ENCODE measurements at places on chromosomes 4 and X.

GRCh38 chrX:10110316-10110935 is 46.3 kb upstream of the CLCN4 start:
- no peak for DNase-seq

GRCh38 chrX:94057385-94057784 is 383.4 kb downstream of the FAM133A start:
- DNase-seq, result no peak

DNA sequence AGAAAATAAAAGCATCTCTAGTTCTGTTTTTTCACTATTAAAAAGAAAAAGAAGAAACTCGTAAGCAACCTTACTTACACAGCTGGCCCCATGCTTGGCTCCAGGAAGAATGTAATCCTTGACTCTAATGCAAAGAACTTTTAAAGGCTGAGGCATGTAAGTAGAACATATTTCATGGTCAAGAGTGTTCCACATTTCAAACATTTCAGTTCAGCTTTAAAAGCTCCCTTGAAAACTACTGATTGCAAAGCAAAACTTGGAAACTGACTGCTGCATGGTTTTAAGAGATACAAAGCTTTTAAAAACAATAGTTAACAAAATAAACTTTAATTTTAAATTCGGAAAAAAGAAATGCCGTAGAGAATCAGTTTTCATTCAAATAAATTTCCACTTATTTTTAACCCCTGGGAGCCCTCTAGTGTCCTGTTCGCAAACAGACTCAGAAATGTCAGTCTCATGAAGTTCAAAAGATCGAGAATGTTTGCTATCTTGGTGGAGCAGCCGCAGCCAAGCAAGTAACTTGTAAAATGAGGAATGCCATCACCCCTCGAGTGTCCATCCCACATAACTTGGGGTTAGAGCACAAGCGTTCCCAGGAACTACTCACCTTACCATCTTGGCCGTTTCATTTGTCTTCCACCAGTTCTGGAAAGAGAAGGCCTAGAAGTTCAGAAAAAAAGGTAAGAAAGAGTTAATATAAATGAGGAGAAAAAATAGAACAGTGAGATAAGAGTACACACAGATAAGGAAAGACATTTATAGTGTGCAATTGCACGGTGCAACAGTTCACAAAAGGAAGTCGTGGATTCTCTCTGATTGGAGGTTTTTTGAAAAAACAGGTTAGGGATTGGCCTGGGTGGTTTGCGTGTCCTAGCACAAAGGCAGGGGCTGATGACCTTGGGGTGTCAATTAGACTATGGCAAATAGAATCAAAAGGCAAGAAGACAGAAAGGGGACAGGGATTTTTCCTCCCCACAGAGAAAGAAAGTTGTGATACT is at the start of gene GASK1B:
Gene GASK1B (minus strand): TSS at position 765 of the 998 bp plus-strand sequence. CDS start 1,650 bp downstream, outside the sequence.
- no peak for DNase-seq

- no peak for DNase-seq
Observed at GRCh38 chrX:25048178-25048577, 32.4 kb upstream of the ARX start.

- DNase-seq, result no peak
Observed at GRCh38 chr4:79917246-79917645, 155.8 kb downstream of the ANTXR2 start.

DNA sequence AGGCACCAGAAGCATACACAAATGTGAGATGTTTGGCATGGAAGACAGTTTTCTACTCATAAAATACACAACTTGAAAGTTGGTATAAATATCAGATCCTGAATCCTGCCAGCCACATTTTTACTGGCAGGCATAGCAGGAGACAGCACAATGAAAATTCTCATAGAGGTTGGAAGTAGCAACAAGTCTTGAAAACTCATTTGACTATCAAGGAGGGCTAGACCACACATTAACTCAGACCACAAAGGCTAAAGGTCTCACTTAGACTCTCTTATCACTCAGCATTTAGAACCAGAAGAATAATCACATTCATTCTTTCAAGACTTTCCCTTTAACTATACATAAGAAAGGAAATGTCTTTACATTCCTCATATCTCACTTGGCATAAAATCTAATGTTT is 56.5 kb downstream of the SORBS2 start:
- no peak for DNase-seq

- no peak for DNase-seq
Observed at GRCh38 chr4:147361726-147362125, 119.2 kb upstream of the EDNRA start.

GRCh38 chrX:15855568-15856221 is 1.1 kb upstream of the AP1S2 start:
- no peak for DNase-seq

DNA sequence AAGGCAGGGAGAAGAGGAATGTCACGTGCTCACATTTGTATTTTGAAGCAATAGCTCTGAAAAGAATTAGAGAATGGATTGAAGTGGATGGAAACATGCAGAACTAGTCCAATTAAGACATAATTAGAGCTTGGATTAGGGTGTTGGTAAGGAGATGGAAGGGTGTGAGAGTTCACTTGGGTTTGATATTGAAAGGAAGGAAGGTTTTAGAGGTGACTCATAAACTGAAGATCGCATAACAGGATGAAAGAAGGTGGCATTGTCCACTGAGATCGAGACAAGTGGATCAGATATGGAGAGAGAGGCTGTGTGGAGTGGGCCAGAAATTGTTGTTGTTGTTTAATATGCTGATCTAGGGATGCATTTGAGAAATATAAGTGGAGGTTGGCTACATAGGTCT is 244.0 kb upstream of the SMIM31 start:
- DNase-seq, result no peak

GRCh38 chrX:68908071-68908470 is 79.2 kb downstream of the EFNB1 start:
- DNase-seq, result no peak

GRCh38 chr4:113114884-113115283 is 65.4 kb downstream of the ANK2 start:
- DNase-seq, result no peak

DNA sequence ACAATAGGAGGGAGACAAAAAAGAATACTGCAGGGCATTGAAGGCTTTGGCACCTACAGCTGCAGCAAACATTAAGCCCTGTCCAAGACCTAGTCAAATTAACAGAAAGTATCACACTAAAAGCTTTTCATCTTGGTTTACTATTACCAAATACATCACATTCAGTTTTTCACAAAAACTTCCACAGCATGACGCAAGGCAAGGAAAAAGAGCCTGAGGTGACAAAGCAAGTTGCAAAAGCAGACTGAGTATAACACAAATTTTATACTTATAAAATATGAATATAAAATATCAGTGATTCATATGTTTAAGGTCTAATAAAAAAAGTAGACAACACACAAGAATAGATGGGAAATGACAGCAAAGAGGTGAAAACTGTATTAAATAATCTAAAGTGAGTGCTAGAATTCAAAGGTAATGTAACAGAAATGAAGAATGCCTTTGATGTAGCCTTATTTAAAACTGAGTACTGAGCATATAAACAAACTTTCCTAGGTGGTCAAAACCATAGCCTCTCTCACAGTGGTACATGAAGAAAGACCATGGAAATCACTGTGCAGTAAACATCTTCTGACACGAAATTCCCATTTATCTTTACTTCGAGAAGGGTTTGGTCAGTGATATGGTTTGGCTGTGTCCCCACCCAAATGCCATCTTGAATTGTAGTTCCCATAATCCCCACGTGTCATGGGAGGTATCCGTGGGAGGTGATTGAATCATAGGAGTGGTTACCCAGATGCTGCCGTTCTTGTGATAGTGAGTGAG is 27.7 kb upstream of the MAGEA11 start:
- DNase-seq, result no peak

- DNase-seq, result no peak
Observed at GRCh38 chr4:61992351-61992750, 792.2 kb downstream of the ADGRL3 start.

DNA sequence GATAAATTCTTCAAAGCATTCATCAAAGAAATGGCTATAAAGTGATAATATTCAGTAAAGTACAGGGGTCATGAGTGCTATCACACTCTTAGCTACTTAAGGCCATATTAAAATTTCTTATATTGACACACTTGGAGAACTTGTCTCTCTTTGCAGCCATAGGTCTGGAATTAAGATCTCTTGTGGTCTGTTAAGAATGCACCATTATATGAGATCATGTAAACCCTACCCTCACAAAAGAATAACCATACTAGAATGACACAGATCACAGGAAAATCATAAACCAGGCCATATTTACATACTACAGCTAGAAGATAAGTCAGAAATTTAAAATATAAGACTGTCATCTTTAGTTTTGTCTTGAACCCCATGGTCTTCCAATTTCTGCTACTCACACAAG is 434.3 kb downstream of the PDGFC start:
- no peak for DNase-seq

DNA sequence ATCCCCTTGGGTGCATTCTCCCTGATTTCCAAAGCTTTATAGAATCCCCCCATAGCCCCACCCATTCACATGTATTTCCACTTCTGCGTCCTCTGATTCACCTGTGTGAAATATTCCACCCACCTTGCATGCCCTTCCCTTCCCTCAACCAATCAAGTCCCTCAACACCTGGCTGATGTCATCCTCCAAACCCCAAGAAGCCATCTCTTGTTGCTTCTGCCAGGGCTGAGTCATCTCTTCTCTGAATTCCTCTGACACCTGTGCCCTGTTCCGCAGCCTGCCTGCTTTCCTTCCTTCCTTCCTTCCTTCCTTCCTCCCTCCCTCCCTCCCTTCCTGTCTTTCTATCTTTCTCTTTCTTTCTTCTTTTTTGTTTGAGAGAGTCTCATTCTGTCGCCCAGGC is 9.9 kb downstream of the CRMP1 start:
- DNase-seq, result no peak

GRCh38 chr4:173731257-173731656 is 201.2 kb upstream of the HAND2 start:
- no peak for DNase-seq

- no peak for DNase-seq
Observed at GRCh38 chrX:123184219-123184865, at the start of gene GRIA3. TSS of gene GRIA3 (plus strand) at chrX:123184278. CDS start at chrX:123184536, 258 bp downstream.

- DNase-seq, result peak; percentile 30
Observed at GRCh38 chr4:127479031-127479622, 153.6 kb upstream of the INTU start.

DNA sequence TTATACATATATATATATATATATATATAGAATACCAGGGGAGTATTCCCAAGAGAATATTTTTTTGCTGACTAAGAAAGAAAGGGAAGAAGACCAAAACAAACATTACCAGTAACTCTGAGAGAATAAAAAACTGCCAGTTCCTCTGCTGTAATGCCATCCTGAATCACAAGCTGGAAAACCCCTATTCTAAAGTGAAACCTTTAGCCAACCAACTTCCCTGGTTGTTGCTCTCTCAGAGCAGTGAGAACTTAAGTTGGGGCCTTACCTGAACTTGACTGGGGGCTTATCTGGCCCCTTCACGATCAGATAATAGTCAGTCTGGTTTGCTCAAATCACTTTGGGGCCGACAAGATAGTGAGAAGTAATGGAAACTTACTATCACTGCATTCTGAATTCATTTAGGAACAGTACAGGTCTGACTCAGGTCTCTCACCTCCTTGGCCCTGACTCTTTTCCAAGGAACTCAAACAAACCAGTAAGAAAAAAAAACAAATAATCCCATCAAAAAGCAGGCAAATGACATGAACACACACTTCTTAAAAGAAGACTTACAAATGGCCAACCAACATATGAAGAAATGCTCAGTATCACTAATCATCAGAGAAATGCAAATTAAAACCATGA is 62.5 kb downstream of the CD40LG start:
- DNase-seq, result no peak

- no peak for DNase-seq
Observed at GRCh38 chrX:143636831-143637230, 930 bp upstream of the SLITRK4 start.

- DNase-seq, result no peak
Observed at GRCh38 chr4:18980516-18981233, 959.1 kb upstream of the LCORL start.

- no peak for DNase-seq
Observed at GRCh38 chrX:10106806-10107205, 50.0 kb upstream of the CLCN4 start.

DNA sequence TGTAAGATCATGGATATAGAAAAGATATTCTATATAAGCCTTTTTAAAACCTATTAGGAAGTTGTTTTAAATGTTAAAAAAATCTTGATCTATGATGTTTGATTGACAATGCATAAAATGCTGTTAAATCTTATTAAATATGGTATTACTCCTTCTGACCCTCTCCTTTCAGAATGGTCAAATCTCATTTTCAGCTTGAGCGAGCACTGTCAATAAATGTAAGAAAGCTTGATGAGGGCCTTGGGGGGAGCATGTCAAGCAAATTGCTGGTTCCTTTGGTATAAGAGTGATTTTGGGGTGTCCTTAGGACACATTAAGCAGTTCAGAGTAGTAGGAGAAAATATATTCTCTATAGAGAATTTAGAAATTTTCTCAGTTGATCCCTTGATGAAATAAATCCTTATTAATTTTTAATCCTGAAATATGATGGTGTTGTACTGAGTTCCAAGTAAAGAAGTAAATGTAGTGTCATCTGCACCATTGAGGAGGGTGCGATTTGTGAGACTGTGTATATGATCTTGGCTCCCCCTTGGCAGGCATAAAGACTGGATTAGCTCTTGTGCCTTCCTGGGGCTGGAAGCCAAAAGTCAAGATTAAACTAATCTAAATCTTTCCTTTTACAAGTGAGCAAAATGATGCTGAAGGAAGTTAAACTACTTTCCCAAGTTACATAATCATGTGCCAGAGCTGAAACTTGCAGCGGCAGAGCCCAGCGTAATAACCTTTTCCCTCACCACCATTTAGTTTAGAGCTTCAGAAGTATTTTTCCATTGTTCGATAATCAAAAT is 82.6 kb upstream of the ANK2 start:
- DNase-seq, result no peak

GRCh38 chr4:97500423-97500822 is 642.9 kb downstream of the STPG2 start:
- no peak for DNase-seq

DNA sequence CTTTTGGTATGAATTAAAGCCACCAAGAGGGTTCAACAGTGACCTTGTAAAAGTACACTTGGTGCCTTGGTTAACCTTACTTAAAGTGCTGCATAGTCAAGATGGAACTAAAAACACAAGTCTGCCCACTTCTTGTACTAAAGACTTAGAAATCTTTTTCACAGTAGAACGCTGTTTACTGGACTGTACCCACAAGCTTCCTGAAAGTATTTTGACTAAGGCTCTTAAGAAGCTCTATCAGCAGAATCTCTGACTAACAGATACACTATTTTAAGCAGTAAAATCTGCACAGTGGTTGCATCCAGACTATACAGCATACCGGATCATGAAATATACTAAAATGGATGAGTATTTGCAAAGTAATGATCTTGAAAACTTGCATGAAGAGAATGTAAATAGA is 7.2 kb downstream of the RAB28 start:
- no peak for DNase-seq

- DNase-seq, result no peak
Observed at GRCh38 chr4:73885574-73886267, 16.5 kb downstream of the CXCL1 start.

GRCh38 chr4:138494931-138495330 is 252.8 kb upstream of the SLC7A11 start:
- no peak for DNase-seq

DNA sequence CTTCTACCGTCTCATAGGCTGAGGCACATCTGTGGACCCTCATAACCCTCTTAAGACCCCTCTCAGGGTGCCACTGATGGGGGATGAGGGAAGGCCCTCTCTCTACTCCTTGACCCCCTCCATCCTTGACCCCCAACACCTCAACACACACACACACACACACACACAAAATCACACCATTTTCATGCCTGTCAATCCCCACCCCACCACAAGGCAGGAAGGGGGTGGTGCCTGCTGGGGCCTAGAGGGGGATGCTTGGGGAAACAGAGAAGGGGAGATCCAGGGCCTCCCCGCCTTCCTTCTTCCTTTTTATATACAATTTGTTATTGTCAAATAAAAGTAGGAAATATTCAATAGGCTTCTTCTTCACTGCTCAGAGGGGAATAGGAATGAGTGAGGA is 1.2 kb upstream of the EBP start:
- no peak for DNase-seq
